ENCODE measurements at places on chromosomes 7 and 10.

DNA sequence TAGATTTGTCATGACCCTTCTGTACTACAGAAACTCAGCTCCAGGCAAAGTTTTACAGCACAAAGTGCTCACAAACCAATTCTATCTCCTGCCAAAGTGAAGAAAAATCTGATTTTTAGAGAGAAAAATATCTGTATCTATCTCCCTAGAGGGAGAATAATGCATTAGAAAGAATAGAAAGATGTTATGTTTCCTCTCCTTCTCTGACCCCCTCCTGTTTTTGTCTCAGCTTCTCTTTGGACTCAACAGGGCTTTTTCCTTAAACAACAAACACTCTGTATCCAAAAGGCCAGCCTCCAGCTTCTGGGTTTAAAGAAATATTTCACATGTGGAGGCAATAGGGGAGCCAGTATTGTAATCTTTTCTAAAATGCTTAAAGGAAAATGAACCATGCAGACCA, 627.4 kb downstream of the REEP3 start:
- no peak for DNase-seq

DNA sequence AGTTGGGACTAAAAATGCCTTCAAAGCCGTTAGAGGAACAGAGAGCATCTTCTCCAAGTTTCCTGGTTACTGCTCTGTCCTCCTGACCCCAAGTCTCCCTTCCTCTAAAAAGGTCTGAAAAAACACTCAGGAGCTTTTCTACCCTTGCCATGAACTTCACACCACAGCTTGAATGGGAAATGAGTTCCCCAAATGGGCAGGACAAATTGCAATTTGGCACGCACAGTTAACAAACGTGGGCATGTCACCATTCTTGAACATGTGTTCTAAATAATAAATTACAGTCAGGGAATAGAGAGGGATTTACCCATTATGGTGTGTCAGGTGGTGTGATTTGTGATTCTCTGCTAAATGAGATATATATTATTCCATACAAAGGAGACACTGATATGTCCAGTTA, 91.2 kb upstream of the WNT16 start:
- DNase-seq, result no peak

DNA sequence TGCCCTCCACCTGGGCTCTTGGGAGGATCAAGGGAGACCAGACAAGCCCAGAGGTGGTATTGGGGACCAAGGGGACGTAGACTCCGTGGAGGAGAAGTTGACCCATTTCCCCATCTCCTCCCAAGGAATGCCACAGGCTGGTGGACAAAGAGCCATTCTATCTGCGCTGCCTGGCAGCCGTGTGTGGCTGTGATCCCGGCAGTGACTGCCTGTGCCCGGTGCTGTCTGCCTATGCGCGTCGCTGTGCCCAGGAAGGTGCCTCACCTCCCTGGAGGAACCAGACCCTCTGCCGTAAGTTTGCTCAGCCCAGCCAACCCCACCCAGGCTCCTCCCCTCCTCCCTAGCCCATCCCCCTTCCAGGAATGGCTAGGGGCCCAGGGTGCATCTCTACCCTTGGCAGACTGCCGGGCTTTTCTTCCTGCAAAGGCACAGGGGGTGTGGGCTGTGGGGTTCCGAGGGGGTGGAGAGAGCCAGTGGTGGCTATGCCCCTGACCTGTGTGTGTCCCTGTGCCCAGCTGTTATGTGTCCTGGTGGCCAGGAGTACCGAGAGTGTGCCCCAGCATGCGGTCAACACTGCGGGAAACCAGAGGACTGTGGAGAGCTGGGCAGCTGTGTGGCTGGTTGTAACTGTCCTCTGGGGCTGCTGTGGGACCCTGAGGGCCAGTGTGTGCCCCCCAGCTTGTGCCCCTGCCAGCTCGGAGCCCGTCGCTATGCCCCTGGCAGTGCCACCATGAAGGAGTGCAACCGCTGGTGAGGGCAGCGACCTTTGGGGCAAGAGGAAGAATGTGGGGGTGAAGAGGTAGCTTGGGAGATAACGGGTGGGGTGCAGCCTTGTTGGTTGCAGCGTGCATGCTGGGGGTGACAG, 10.2 kb upstream of the ZNF467 start:
- no peak for DNase-seq

- no peak for DNase-seq
These were observed 170.4 kb downstream of the FRMD4A start for GRCh38 chr10:14160299-14160698.

- DNase-seq, result no peak
These were observed 9.8 kb downstream of the NKX6-2 start for GRCh38 chr10:132776186-132776585.

DNA sequence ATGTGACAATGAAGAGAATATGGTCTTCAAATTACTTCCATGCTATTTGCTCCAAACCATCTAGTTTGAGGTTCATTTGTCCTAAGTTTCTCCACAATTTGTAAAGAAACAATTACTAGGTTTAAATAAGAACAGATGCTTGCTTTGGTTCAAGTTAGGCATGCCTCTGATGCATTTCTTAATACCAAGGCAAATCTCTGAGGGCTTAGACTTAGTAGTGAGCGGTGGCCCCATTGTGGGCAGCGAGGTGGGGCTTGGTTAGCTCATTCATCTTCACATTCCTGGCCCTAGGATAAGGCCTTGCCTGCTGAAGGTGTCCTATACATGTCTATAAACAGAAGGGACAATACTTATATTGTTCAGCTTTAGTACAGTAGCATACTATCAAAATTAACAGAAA, 52.4 kb upstream of the RHEB start:
- no peak for DNase-seq

DNA sequence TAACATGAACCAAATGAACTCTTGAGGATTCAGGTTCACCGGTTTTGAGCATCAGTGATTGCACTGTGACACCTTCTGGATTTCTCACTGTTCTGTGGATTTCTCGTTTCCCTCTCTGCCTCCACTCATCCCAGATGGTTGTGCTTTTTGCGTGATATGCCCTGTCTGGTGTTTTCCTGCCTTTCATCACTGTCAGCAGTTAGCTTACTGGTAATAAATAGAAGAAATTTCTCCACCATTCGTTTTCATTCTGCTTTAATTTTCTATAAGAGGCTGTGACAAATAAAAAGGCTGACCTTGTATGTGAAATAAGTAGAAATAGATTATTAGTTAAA, 16.2 kb downstream of the BPGM start:
- no peak for DNase-seq

DNA sequence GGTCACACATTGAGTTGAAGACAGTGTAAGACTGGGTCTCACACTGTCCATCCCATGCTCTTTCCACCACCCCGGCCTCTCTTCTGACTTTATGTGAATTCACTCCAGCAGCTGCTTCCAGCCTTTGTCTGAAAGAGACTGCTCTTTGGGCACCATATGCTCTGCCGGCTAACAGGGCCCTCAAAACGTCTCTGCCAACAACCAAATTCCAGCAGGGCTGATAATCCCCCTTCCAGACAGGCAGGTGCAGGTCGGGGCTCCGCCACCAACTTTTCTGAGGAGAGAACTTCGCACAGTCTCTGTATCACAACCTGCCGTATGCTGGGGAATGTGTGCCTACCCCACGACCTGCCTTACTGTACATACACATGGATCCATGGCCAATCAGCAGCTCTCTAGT, 64.3 kb downstream of the PLXNA4 start:
- DNase-seq, result no peak

GRCh38 chr10:111127081-111127848, 50.4 kb downstream of the ADRA2A start:
- no peak for DNase-seq

DNA sequence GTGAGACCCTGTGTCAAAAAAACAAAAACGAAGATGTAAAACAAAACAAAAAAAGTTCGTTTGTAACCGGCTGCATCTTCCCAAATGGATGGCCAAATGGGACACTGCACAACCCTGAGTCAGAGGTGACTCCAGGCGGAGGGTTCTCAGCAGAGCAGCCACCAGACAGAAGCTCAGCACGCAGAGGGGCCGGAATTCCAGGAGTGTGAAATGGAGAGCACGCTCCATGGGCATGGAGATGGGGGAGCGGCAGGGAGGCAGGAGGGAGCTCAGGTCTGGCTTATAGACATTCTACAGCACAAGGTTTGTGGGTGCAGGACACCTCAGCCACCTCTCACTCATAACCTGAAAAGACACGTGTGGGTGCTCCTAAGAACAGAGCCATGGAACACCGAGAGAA, 227.0 kb downstream of the MAD1L1 start:
- no peak for DNase-seq

DNA sequence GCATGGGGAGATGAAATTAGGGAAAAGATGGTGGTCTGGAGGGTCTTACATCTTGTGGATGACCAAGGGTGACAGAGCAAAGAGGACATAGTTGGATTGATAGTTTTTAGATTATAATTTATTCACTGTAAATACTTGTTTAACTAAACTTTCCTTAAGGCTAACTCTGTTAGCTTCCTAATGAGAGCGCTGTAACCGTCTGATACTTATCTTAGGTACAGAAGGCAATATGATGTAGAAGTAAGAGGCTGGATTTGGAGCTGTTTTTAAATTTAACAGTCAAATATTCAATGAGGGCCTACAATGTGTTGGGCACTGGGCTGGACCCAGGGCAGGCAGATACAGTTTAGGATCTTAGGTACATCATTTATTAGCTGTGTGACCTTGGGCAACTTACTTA, 36.0 kb downstream of the PRKAR2B start:
- no peak for DNase-seq
